ENCODE measurements at places on chromosomes 5 and 9. TPM values are rescaled to one million over a fixed set of nuclear protein-coding genes. Genes with fewer than 3 reads are reported as not detected.

- no peak for DNase-seq
Observed at GRCh38 chr5:19862711-19863110, 125.3 kb downstream of the CDH18 start.

- DNase-seq: peak; percentile 67
Observed at GRCh38 chr5:59674763-59675162, 218.8 kb downstream of the PDE4D start.

GRCh38 chr5:77483682-77484081, 8.4 kb downstream of the WDR41 start:
- no peak for DNase-seq

- no peak for DNase-seq
Observed at GRCh38 chr9:124291801-124292396, 34.1 kb downstream of the NEK6 start.

Gene HTR4
- not detected for total RNA-seq

Gene C6
- not detected for total RNA-seq

DNA sequence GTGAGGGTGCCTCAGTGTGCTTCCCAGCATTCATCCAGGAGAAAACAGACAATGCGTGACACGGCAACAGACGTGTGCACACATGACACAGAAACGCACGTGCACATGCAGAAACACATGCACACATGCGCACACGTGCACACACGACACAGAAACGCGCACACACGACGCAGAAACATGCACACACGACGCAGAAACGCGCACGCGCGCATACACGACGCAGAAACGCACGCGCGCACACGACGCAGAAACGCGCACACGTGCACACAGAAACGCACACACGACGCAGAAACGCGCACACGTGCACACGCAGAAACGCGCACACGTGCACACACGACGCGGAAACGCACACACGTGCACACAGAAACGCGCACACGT, 16.5 kb downstream of the TPPP start:
- DNase-seq: no peak

- no peak for DNase-seq
Observed at GRCh38 chr5:116478491-116478890, 96.1 kb downstream of the SEMA6A start.

Data from bronchial epithelial cell (primary cell).